Cardiac septum (tissue), 1 donor: ENCODE measurements at places on chromosomes 3 and 15.
A peak's percentile ranks its signal among the peaks of the same experiment; 100 is the strongest.

DNA sequence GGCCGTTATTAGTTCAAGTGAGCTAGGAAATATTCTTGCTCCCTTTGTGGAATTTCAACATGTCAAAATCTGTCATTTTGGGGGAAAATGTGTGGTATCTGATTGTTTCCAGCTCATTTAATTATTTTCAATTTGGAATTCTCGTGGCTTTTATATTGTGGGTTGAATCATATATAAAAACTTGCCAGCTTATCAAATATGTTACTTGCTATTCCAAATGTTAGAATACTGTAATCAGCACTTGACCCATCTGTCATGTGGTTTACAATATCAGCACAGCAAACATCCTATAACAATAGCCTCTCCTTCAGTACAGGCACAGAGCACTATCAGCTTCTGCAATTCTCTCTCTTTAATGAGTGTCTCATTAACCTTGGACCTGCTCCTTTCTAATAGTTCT, 130.2 kb upstream of the FEZF2 start:
- DNase-seq: no peak

- no peak for DNase-seq
Observed at GRCh38 chr15:101242160-101242998, 9.5 kb downstream of the CHSY1 start.

DNA sequence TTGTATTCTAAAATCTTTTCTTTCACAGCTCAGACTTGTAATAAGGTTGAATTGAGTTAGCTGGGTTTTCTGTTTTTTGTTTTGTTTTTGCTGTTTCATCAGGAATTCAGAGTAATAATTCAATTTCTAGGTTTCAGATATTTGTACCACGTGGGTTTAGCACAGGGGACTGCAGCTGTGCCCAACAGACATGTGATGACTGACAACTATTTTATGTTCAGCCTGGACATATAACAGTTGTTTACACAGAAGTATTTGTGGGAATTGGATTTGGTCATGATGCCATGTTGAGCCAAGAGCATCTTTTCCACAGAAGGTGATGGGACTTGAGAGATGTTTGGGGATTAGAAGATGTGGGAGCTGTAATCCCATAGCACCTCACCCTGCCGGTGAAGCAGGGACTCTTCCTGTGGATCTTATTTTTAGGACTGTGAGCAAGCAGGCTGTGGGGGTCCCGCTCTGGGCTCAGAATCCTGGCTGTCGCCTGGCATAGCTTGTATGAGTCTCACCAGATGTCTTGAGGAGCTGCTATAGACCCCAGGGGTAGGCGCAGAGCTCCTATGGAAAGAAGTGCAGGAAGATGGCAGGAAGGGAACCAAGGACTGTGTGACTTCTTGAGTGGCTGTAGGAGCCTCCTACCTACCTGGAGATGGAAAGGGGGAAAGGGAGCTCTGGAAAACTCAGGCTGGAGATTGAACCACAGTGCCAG, 23.7 kb downstream of the PXYLP1 start:
- no peak for DNase-seq

DNA sequence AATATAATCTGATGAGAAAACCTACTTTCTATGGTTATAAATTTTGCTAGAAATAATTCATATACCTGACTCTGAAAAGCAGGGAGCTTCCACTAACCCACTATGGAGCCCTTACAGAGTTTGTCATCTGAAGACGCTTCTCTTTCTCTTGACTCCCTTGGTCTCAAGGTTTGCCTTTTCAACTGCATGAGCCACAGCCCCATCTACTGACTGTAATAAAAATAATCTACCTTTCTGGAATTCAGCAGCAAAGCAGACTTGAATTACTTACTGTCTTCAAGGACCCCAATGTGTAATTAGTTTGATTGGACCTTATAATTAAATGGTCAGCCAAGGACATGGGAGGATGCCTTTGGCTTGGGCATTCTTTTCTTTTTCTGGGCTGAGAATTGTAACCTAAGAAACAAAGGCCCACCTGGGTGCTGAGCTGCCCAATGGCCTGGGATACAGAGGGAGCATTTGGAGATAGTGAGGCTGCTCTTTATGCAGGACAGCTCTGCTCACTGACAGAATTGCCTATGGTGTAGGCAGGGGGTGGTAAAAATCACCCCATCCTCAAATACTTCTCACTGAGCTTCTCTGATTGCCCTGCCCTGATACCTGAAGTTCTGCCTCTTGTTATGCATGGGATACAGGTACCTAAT, 178.6 kb upstream of the TRIM42 start:
- no peak for DNase-seq

- DNase-seq: no peak
Observed at GRCh38 chr3:62672988-62673313, 202.3 kb downstream of the CADPS start.

DNA sequence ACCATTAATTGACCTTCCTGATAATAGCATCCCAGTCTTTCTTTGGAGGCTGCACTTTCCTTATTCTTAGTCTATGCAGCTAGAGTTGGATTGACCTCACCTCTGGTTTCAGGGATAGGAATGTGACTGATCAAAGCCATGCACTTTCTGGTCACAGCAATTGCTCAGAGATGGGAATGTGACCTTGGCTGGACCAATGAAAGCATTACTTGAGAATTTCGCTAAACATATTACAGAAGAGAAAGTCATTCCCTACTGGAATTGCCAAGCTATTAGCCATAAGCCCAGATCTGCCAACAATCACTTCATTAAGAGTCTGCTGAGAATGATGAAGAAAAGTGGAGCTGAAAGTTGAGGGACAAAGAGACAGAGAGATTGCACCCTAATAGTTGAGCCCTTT, 32.7 kb downstream of the RTP1 start:
- no peak for DNase-seq

GRCh38 chr3:48338635-48339034, 5.2 kb upstream of the SPINK8 start:
- DNase-seq: no peak

GRCh38 chr15:72135719-72136118, 17.5 kb downstream of the SENP8 start:
- DNase-seq: no peak

DNA sequence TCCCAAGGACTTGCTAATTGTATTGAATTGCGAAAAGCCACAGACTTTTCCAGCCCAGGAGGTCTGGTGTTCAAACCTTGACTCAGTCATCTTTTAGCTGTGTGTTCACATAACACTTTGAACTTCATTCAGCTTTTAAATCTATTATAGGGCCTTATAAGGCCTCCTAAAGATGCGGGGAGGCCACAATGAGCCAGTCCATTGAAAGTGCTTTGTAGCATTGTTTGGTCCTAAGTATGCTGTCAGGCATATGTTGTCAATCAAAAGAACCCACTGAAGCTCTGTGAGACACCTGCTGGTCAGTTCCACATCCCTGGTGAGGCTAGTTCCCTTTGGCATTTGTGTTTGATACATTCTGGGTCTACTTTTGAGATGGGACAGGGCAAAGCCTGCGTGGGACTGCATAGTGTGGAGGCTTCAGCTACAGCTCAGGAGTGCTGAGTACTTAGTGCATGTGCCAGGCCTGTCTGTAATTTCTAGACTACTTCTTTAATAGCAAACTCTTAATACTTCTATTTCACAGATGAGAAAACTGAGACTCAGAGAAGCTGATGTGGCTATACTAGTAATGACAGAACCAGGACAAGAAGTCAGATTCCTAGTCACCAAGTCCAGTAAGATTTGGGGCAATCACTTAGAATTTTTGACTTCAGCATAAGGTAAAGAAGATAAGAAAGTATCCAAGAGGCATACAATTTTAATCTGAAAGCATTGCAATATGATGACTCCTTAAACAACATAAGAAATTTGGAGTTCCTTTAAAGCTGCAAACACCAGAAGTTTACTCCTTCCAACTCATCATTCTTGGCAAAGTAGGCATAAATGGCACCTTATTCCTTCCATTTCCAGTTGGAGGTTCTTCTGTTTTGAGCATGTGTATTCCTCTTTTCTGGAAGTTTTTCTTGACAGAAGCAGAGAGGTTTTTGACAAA, 213.0 kb downstream of the PDCD6IP start:
- no peak for DNase-seq

DNA sequence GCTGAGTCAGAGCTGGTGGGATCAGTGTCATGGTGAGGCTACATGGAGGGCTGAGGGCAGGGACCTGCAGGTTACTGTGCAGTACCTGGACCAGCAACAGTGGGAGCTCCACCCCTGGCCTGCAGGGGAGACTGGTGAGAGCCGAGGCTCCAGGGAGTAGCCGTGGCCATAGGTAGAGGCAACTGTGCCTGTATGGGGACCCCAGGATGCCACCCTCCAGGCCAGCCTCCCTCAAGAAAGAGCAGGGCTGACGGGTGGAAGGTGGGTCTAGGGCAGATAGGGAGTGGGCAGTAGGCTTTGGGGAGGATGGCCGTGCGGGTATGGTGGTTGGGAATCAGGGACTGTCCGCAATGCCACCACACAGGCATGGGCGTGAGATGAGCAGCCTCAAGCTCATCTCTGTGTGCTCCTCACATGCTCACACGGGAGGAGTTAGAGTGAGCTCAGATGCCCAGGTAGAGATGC, 35.5 kb downstream of the FBLN2 start:
- DNase-seq: no peak

DNA sequence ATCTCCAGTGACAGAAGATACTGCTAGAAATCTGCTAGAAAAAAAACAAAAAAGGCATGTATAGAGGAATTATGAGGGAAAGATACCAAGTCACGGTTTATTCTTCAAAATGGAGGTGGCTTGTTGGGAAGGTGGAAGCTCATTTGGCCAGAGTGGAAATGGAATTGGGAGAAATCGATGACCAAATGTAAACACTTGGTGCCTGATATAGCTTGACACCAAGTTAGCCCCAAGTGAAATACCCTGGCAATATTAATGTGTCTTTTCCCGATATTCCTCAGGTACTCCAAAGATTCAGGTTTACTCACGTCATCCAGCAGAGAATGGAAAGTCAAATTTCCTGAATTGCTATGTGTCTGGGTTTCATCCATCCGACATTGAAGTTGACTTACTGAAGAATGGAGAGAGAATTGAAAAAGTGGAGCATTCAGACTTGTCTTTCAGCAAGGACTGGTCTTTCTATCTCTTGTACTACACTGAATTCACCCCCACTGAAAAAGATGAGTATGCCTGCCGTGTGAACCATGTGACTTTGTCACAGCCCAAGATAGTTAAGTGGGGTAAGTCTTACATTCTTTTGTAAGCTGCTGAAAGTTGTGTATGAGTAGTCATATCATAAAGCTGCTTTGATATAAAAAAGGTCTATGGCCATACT, 4.0 kb downstream of the B2M start:
- no peak for DNase-seq

DNA sequence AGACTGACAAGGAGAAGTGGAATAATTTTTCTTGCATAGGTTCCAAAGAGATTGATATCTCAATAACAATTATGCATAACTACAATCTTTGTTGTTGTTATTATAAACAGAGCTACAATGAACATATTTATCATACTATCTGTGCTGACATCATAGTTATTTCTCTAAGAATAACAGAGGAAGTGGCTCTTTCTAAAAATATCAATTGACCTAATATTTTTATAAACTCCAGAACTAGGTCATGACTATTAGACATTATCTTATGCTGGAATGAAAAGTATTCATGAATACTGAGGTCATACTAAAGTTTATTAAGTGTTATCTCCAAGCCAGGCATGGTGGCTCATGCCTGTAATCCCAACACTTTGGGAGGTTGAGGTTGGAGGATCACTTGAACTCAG, 114.1 kb downstream of the DCLK3 start:
- no peak for DNase-seq

DNA sequence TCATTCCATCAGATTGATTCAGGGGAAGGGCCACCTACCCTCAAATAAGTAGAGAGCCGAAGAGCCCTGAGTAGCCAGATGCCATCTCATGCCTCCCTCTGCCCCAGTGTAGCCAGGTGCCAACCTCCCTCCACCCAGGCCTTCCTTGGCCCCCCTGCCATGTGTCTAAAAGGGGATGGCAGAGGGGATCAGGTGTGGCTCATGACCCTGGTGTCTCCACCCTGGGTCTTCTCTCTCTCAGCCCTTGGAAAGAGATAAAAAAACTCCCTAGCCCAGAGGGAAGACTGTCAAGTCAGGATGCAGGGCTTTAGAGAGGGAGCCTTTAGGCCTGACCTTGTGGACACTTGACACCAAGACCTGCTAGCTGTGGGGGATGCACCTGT, 5.2 kb downstream of the GRM2 start:
- DNase-seq: peak; percentile 27

DNA sequence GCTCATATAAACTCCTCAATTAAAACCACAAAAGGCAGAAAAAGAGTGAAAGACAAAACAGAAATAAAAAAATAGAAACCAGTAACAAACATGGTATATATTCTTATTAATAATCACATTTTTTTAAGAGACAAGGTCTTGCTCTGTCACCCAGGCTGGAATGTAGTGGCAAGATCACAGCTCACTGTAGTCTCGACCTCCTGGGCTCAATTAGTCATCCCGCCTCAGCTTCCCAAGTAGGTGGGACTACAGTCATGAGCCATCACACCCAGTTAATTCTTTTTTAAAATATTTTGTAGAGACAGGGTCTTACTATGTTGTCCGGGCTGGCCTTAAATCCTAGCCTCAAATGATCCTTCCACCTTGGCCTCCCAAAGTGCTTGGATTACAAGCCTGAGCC, 37.1 kb downstream of the FAM240A start:
- no peak for DNase-seq

DNA sequence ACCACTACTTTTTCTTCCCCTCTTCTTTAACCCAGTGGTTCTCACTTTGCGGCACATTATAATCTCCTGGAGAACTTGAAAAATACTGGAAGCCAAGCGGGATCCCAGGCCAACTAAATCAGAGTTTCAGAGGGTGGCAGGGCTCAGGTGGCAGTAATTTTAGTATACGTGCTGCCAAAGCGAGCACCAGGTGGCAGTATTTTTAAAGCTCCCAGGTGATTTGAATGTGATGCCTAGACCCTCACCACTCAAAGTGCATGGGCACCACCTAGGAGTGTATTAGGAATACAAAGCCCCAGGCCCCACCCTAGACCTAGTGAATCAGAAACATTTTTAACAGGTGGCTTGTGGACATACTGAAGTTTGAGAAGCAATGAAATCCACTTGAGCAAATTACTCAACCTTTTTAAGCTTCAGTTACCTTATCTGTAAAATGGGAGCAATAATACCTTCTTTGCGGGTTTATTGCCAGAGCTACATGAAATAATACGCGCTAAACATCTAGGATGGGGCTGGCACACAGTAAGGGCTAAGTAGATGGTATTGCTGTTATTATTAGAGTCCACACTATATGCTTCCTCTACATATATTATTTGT, 8.3 kb downstream of the B3GALNT1 start:
- DNase-seq: no peak

DNA sequence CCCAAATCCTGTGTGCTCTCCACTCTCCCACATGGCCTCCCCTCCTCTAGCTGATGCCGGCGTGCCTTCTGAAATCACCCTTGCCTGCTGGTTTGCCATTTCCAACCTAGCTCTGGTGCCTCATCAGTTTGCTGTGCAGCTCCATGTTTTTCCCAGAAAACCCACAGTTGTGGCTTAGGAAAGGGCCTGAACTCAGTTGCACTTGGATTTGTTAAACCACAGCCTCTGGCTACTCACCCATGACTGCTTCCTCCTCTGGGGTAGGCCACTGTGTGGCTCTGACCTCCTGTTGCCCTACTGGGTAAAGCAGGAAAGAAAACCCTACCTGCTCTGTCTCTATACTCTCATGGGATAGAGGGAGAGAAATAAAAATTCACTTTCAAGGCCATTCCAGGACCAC, 97.3 kb downstream of the DAPK2 start:
- no peak for DNase-seq
